Activated T-helper 2 cell treated with anti-CD3 and anti-CD28 coated beads, Interferon-gamma antibody, Interleukin-2, Interleukin-4, amounts not matched to agents 10 μg/mL and 5 μg/mL and 100 μg/mL, durations not matched to agents 14 hours and 24 hours and 36 hours (primary cell): ENCODE measurements at places on chromosomes 4 and X. TPM values are rescaled to one million over a fixed set of nuclear protein-coding genes. Genes with fewer than 3 reads are reported as not detected.

The SUV39H1 gene
- total RNA-seq = 28.8 and 29.6 TPM in 2 replicates

The BCORL1 gene
- 14.9 and 16.2 TPM in 2 replicates for total RNA-seq

The NDNF gene
- total RNA-seq = 0.55 and 0.78 TPM in 2 replicates

GRCh38 chr4:1501754-1502500 lies 95.7 kb upstream of the NKX1-1 start:
- no peaks in the 10 kb centered on the region for H3K36me3 ChIP-seq
- no peaks in the 10 kb centered on the region for H3K27me3 ChIP-seq
- no peak overlapping the region for H3K4me3 ChIP-seq
- no peak for DNase-seq
- H3K27ac ChIP-seq = no peak overlapping the region
- no peaks in the 10 kb centered on the region for H3K4me1 ChIP-seq

The C4orf50 gene
- 0.18 TPM in 2 replicates for total RNA-seq

DNA sequence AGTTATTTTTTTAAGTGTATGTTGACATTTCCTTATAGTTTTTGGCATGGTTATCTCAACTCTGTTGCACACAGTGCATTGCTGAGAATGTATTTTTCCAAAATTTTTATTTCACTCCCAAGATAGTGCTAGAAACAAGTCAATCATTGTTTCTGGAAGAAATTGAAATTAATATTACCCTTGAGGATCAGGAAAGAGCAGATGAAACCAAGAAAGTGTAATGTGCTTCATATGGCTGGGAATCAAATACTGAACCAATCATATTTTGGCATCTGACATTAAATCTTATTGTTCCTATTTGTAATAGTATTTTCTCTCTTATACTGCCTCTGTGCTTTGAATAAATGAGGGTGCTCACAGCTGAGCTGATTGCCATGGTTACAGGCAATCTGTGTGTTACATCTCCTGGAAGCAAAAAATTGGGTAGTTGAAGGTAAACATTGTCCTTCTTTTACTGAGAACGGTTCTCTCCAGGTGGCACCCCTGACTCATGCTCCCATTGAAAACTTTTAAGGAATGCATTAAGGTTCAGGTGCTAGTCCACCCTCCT lies 358.2 kb upstream of the NR3C2 start:
- H3K27ac ChIP-seq = no peak overlapping the region
- no peaks in the 10 kb centered on the region for H3K4me1 ChIP-seq
- no peak overlapping the region for H3K4me3 ChIP-seq
- no peaks in the 10 kb centered on the region for H3K36me3 ChIP-seq
- H3K27me3 ChIP-seq = no peaks in the 10 kb centered on the region

GRCh38 chr4:65671372-65671771 lies 1.1 kb upstream of the EPHA5 start:
- H3K36me3 ChIP-seq = no peaks in the 10 kb centered on the region
- no peak overlapping the region for H3K4me3 ChIP-seq
- peaks cover 4% of the 10 kb centered on the region for H3K4me1 ChIP-seq
- peaks cover 46% of the 10 kb centered on the region for H3K27me3 ChIP-seq

The TMEM35A gene
- total RNA-seq = not detected in 2 replicates

The CRMP1 gene
- 0.07 TPM in 1 of 2 replicates, not detected in the other for total RNA-seq

The SPANXN4 gene
- total RNA-seq = not detected in 2 replicates

DNA sequence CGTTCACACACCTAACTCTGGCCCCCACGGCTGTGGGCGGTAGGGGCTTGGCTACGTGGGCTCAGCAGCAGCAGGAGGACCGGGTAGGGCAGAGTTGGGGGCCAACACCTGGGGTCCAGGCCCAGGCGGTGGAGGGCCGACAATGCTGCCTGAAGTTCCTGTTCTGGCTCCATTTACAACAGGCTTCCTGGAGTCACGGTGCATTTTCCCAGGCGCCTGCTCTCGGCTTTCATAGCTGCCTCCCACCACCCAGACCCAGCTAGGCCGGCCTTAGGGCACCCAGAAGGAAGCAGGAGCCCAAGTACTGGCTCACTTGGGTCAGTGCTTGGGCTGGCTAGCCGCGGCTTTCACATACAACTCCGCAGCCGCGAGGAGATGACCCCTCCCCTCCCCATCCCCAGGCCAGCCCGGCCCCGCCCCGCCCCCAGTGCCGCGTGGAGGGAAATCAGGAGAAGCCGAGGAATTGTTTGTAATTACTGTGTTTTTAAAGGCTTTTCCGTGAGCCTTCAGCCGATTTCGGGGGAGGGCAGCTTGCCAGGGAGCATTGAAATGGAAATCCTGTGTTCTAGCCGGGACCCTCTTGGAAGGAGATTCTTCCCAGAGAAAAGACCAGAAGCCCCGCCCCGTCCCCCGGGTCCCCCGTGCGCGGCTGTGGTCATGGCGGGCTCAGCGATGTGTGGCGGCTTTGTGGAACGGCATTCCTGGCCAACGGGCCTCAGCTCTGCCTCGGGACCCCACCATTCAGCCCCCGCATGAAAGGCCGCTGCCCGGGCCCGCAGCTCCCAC lies 28.5 kb downstream of the PJA1 start:
- DNase-seq = no peak
- no peaks in the 10 kb centered on the region for H3K36me3 ChIP-seq
- no peaks in the 10 kb centered on the region for H3K4me1 ChIP-seq
- peaks cover 9% of the 10 kb centered on the region for H3K27me3 ChIP-seq
- no peak overlapping the region for H3K27ac ChIP-seq

GRCh38 chr4:38177035-38177546 lies 216.9 kb downstream of the PTTG2 start:
- H3K36me3 ChIP-seq = no peaks in the 10 kb centered on the region
- H3K27ac ChIP-seq = no peak overlapping the region
- DNase-seq = peak; percentile 54
- no peak overlapping the region for H3K4me3 ChIP-seq
- H3K27me3 ChIP-seq = peaks cover 33% of the 10 kb centered on the region

GRCh38 chr4:188175288-188175687 lies 36.0 kb downstream of the TRIML1 start:
- H3K36me3 ChIP-seq = no peaks in the 10 kb centered on the region
- H3K4me1 ChIP-seq = no peaks in the 10 kb centered on the region
- DNase-seq = no peak
- H3K4me3 ChIP-seq = no peak overlapping the region
- no peak overlapping the region for H3K27ac ChIP-seq
- no peaks in the 10 kb centered on the region for H3K27me3 ChIP-seq
